ENCODE measurements at places on chromosomes 2 and 18. TPM values are rescaled to one million over a fixed set of nuclear protein-coding genes. Genes with fewer than 3 reads are reported as not detected.

ARL4C gene
- 14.8 TPM for total RNA-seq

KHK gene
- total RNA-seq: 2.9 TPM

RAB6C gene
- total RNA-seq: not detected

RAX gene
- total RNA-seq: not detected

GPR45 gene
- total RNA-seq: not detected

Measured in subcutaneous adipose tissue (tissue), 4 donors.